ENCODE measurements at places on chromosomes 1 and 21.

DNA sequence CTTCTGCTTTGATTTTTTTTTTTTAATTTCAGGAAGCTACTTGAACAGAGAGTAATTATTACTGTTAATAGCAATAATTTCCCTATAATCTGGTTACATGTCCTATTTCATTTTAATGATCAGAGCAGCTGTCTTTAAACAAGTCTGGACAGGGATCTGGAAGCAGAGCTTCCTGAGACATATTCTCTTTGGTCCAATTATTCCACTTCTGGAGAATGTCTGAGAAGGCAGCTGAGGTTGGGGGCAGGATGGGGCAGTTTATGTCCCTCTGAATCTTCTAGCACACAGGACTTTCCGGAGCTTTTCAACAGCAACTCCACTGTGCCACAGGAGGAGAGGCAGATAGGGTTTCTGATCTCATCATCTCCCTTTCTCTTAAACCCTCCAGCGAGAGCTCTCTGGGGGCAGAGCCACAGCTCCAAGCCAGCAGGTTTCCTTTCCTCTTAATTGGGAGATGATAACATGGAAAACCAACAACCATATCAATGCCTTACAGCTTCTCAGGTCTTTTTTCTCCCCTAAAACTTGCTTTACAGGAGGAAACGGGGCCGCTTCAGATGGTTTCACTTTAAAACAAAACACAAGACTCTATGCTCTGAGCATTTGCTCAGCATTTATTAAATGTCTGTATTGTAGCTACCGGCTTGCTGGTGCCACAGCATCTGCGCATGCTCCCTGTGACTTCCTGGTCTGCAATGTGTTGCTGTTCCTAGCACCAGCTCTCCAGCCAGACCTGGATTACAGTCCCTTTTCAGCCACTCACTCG is 425.7 kb upstream of the USP24 start:
- peak; percentile 42 for DNase-seq

DNA sequence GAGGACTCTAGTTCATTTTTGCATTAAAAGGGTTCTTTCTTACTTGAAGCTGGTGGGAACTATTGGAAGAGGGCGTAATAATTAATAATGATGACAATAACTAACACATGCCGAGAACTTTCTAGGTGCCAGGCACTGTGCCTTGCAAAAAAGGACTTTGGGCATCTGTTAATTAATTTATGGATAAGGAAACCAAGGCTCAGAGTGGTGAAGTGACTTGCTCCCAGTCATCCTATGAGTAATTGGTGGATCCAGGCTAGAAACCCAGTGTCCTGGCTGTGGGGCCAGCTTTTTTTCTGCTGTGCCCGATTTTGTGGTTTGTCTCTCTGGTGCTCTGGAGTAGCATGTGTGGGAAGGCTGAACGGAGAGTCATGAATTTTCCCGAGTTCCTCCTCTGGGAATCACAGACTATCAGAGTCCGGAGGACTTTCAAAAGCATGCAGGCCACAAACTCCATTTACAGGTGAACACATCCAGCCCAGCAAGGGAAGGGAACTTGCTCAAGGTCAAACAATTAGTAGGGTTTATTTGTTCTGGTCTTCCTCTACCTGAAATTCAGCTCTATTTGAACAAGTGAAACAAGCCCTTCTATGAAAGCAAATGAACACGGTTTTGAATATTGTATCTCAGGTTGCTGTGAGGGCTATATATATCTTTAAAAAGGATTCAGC is 23.4 kb downstream of the ROR1 start:
- no peak for DNase-seq

DNA sequence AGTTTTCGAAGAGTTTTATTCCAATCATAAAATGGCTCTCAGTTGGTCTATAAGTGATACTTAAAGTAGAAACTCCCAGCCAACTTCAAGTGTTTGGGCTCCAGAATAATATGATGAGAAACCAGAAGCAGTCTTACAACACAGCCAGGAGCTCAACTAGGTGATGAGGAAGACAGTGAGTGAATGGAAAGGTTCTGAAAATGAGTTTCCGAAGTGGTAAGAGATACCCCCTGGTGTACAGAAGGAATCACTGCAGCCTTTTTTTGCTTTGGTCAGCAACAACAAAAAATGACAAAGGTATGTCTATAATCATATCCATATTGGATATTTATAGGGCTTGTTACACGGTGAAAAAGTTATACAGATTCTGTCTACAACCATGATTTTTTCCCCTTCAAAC is 16.5 kb downstream of the KRTAP19-1 start:
- no peak for DNase-seq

GRCh38 chr1:81114191-81114590 is 686.5 kb upstream of the ADGRL2 start:
- no peak for DNase-seq

DNA sequence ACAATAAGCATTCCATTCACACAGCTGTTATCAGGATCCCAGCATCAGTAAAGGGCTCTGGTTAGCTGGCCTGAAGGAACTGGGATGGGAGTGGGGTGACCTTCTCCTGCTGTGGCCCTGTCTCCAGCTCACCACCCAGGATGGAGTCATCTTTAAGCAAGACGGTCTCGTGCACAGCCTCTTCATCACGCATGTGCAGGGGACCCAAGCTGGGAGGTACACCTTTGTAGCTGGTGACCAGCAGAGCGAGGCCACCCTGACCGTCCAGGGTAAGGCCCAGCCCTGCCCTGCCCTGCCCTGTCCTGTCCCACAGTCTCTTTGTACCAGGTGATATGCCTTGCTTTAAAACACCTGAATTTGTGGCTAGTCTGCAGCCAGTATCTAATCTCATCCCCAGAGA is 24.3 kb downstream of the IGFN1 start:
- no peak for DNase-seq

- DNase-seq = peak; percentile 28
Observed at GRCh38 chr1:66266350-66266749, 267.6 kb upstream of the SGIP1 start.

GRCh38 chr1:91499904-91500755 is 521 bp upstream of the CDC7 start:
- no peak for DNase-seq

DNA sequence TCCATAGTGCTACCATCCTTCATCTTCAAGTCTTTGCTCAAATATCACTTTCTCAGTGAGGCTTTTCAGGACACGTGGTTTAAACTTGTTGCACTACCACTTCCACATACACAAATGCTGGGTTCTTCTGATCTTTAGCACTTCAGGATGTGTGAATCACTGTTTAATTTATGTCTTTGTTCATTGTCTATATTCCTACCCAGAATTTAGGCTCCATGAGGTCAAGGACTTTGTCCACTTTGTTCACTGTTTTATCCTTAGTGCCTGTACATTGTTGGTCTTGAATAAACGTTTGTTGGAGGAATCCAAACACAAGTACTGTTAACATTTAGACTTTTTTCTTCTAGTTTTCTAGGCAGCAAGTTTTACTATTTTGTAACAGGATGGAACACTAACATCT is 42.6 kb upstream of the RALGPS2 start:
- DNase-seq = no peak

DNA sequence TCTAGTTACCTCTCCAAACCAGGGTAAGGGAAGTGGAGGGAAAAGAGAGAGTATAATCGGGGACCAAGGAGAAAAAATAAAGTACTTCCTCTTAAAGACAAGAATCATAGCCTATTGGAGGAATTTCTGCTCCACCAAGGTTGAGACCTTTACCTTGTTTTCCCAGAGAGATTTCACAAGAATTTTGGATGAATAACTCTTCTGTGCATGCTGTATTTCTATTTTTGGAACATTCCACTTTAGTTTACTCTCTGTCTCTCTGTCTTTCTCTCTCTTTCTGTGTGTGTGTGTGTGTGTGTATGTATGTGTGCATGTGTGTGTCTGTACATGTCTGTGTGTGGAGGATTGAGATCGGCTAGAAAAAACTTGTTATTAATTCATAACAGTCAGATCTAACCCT is 318.4 kb upstream of the RGS18 start:
- no peak for DNase-seq

DNA sequence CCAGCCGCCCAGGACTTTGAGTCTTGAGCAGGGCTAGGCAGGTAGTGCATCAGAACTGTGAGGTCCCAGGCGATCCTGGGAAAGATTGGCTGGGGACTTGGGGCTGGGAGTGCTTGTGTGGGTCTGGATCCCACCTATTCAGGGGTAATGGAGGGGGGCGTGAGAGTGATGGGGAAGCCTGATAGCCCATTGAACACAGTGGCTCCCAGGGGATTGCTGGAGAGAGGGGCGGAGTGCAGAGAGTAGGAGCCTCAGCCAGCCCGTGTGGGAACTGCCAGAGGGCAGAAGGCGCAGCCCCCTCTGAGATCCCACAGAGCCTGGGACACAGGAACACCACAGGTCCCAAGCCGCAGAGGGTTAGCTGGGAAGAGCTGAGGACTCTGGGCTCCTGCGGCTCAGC is 19.3 kb upstream of the PDZK1IP1 start:
- DNase-seq = no peak

- no peak for DNase-seq
Observed at GRCh38 chr21:44748621-44749020, 37.2 kb upstream of the TSPEAR start.
